Activated CD4-positive, alpha-beta T cell treated with anti-CD3 and anti-CD28 coated beads, Interleukin-2, amount 50 U/mL, for 4 hours (primary cell): ENCODE measurements at places on chromosomes 5 and 9.

DNA sequence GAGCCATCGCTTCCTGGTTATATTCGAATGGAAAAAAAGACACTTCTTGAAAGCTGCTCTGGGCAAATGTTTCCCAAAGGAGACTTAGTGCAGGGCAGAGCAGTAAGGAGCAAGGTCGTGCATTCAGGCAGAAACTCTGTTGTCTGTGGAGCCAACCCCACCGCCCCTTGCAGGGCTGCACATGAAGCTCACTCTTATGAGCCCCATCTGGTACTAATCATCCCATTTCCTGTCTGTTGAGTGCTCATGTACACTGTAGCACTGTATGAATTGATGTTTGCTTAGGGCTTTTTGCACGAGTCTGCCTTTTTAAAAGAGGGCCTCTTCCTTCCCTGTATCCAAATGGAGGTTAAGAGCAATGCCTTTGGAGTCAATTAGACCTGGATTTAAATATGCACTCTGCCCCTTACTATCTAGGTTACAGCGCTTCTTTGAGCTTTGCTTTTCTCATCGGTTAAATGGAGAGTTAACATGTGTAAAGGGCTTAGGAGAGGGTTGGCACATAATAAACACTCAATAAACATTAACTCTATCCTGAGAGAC is 25.4 kb downstream of the HMHB1 start:
- DNase-seq, result no peak

GRCh38 chr9:110179734-110180133 is 28.2 kb downstream of the C9orf152 start:
- no peak for DNase-seq

- DNase-seq, result no peak
Observed at GRCh38 chr9:4750023-4750673, 9.1 kb upstream of the AK3 start.

GRCh38 chr5:141486091-141486490 is 1.3 kb downstream of the PCDHGC4 start:
- DNase-seq, result no peak

DNA sequence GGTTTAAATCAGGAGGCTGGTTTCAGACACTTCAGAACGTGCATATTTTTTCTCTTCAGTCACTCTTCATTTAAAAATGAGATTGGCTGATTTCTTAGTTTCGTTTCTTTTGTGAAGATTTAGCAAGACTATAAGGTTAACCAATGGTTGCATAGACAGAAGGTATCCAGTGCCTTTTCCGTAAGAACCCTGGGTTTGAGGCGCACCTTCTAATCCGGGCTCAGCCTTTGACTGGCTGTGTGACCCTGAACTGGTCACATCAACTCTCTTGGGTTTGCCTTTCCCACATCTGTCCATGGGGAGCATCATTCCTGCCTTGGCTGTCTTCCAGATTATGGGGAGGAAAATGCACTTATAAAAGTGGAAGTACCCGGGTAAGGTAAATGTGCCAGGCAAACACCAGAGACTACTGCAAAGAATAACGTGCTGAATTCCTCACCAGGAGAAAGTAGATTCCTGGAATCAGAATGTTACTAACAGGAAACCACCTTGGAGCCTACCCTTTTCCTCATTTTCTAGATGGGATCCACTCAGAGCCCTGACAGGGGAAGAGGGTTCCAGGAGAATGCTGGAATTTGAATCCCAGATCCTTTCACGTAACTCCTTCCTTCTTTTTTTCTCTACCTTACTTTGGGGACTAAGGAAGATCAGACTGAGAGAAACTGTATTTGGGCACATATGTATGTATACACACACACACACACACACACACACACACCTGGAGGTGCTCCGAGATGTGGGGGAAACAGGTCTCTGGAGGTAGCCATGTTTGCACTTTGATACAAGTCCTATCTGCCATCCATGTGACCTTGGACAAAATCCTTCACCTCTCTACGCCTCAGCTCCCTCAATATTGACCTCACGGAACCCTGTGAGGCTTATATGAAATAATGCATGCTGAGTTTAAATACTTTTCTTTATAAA is 6.8 kb downstream of the HAND1 start:
- no peak for DNase-seq

DNA sequence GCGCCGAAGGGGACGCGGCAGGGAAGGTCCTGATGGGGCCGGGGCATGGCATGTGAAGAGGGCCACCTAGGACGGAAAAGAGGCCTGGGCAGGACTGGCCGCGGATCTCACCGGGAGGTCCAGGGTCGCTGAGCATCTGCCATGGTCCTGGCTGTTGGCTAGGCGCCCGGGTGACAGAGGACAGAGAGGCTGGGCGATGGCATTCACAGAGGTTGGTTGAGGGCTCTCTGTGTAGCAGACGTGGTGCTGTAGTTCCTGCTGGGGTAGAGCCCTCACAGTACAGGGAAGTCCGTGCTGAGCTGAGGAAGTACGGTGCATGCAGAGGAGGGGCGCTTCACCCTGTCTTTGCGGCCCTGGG is 427 bp downstream of the PCYOX1L start:
- no peak for DNase-seq

DNA sequence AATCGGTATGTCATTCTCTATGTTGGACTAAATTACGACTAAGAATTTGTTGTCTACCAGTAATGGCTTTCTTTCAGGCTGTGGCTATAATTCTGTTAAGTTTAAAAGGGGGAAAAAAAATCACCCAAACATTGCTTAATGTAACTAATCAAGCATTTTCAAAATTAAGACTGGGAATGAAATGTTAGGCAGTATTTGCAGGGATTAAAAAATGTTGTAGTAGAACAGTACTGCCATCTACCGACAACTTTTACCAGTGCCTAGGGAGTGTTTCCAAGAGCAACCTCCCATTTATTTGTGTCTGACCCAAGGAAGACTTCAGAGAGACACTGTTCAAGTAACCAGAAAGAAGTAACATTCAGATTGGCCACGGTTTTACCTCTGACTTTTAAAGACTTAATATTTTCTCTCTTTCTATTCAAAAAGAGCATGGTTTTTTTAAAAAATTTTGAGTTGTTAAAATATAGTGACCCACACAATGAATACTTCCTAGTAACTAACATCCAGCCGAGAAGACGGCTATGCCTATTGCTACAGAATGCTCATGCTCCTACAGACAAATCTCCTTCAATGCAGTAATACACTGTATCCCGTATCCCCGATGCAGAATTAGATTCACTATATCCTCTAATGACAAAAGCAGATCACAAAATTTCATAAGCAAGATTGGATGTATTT is 92.4 kb downstream of the ARL15 start:
- no peak for DNase-seq

DNA sequence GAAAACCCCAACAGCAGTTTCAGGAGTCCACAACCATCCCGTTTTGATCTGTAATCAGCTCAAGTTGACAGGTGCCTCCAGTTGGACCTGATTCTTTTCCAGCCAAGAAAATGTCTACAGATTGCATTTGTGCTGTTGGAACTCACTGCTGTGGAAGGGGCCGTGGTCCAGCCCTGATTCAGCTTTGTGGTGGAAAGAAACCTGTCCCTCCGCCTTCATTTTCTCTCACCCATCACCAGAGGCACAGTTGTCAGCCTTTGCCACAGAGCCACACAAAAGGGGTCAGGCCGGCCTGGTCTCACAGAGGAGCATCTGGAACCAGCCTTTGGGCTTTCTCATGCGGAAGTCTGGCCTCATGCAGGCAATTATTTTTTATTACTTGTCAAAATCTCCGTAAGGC is 483.6 kb downstream of the GADD45G start:
- no peak for DNase-seq

DNA sequence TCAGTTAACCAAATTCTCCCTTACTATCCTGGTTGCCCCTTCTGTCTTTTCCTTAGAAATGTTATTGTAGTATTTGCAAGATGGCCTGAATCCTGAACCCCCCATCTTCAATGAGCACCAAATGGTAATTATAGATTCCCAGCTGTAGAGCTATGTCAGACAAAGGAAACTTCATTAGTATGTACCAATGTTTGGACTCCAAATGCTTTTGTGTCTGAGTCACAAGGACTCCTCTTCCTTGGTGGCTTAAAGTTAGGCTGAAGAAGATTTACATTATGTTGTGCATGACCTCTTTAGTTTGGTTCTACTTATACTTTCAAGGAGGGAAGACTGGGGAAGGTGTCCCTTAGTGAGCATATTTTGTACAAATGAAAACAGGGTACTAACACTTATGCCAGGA is 105.9 kb upstream of the CDKN2B start:
- DNase-seq, result no peak

GRCh38 chr5:123585871-123586270 is 73.9 kb downstream of the CSNK1G3 start:
- DNase-seq, result no peak

DNA sequence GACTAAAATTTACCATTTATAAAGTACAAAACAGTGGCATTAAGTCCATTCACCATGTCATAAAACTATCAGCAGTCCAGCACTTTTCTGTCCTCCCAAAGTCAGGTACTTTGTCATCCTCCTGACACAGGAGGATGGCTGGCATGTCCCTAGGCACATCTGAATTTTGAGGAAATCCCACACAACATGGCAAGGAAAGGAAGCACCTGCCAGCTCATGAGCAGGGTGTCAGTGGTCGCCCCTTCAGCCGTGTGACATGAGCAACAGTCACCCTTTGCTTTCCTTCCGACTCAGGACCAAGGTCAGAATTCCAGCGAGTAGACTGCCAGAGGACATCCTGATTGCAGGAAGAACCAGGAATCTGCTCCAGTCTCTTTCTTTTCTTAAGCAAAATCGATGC is 77.1 kb downstream of the PPARGC1B start:
- no peak for DNase-seq

GRCh38 chr5:174877987-174878386 is 153.6 kb downstream of the MSX2 start:
- no peak for DNase-seq

DNA sequence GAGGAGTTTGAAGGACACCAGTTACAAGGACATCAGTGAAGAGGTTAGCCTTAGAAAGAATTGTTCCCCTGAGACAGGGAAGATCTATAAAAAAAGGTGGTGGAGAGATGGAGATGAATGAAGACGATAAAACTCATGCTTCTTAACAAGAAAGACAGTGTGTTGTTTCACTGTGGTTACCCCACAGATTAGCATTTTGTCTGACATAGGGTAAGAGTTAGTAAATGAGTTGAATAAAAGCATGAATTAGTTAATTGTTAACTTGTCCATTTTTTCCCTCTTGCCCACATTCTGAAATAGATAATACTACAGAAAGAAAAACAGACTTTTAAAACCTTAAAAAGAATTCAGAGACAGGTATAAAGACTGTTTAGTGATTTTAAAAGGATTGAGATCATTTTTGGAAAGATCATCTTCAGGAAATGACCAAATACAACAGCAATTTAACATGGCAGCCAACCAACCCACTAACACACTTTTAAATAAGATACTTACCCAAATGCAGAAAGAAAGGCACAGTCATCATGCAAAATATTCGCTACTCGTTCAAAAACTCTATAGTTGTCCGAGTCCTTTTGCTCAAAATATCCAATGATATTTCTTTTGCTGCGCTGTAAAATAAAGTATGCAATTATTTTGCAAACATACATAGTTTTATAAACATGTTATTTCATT is 78.5 kb downstream of the ERP44 start:
- no peak for DNase-seq

DNA sequence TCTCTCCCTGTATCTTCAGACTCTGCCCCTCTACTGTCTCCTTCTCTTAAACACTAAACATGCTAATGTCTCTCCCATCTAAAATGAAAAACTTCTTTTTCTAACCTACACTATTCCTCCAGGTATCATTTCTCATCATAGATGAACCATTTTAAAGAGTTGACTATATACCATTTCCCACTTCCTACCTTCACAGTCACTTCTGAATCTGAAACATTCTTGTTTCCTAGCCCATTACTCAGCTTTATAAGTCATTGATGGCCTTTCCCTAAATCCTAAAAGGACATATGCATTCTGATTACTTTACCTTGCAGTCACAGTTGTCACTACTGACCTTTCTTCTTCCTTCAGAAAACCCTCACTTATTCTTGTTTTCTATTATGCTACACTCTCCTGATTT is 118.2 kb downstream of the SSBP2 start:
- DNase-seq, result no peak

DNA sequence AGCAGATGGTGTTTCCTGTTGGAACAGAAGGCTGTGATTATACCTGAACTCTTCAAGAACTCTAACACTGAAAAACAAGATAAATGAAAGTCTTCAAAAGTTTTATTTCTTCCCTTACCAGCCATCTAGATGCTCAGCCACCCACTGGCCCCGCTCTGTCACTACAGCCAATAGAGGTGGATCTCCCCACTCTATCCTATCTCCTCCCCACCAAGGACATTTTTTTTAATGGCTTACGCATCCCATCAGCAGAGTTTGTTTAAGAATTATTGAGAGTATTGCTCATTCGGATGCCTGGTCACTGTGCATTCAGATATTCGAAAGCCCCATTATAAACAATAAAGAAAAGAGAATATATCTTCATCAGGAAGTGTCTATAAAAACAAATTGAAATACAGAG is 159.4 kb downstream of the RASEF start:
- no peak for DNase-seq
